ENCODE measurements at places on chromosomes 6 and 20. TPM values are rescaled to one million over a fixed set of nuclear protein-coding genes. Genes with fewer than 3 reads are reported as not detected.

- DNase-seq: no peak
Observed at GRCh38 chr20:24747010-24747712, 201.9 kb upstream of the CST7 start.

DNA sequence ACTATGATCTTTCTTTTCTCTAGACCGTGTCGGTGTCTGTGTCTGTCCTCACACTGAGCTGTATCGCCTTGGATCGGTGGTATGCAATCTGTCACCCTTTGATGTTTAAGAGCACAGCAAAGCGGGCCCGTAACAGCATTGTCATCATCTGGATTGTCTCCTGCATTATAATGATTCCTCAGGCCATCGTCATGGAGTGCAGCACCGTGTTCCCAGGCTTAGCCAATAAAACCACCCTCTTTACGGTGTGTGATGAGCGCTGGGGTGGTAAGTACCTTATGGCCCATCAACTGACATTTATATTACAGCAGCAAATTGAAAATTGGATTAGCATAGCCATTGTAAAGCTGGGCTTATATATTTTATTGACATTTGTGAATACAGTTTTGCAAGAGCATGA is 72.2 kb upstream of the GFRAL start:
- DNase-seq: no peak

GRCh38 chr6:149052350-149053106 is 265.0 kb upstream of the TAB2 start:
- DNase-seq: no peak

DNA sequence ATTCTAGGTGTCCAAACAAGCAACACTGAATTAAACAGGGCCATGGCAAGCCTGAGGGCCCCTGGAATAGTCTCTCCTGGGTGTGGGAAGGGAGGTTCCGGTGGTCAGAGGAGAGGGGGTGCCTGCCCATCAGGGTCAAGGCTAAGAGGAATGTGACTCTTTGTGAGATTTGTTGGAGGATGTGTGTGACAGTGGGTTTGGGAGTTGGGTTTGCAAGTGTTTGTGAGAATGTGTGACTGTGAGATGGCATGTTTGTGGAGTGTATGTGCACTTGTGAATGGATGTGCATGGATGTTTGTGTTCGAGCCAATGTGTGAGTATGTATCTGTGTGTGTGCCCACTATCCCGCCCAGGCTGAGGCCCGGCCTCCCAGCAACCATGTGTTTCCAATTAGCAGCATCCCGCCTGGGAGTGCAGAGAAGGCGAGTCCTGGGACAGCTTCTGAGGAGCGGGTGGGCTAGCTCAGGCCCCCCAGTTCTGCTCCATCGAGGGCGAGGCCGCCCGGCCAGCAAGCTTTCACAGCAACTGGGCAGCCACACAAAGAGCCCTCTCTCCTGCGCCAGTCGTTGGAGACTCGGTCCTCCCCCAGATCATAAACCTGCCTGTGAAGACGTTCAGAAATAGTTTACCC is 12.6 kb downstream of the FOXC1 start:
- DNase-seq: no peak

- no peak for DNase-seq
Observed at GRCh38 chr6:142845143-142845571, 99.8 kb downstream of the HIVEP2 start.

DNA sequence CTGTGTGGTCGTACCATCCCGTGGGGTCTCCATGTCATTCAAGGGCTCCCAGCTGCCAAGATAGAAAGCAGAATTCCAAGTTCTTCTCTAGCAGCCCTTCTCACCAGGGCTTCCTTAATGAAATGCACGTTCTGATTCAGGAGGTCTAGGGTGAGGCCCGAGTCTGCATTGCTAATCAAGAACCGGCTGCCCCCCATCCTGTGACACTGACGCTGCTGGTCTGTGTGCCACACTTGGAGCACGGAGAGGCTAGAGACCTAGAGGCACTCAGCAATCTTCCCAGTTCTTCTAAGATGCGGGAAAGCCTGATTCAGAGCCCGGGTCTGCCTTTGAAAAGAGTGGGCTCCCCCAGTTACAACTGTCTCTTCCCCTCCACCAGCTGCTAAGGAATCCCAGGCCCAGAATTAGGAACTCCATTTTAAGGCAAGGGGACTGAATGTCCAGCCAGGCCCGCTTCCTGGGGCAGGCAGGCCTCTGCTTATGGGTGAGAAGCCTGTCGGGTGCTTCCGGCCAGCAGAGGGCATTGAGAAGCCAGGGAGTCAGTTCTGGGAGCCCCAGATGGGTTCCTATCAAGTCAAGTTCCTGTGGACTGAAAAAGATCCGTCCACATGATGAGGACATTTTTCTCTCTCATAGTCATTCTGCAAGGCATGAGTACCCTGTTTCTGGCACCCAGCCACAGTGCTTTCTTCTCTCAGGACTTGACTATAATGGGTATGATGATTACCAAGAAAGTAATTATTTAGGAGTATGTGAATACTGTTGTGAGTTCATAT is 69.8 kb upstream of the RIN2 start:
- no peak for DNase-seq

- no peak for DNase-seq
Observed at GRCh38 chr6:84749181-84749580, 15.2 kb downstream of the TBX18 start.

DNA sequence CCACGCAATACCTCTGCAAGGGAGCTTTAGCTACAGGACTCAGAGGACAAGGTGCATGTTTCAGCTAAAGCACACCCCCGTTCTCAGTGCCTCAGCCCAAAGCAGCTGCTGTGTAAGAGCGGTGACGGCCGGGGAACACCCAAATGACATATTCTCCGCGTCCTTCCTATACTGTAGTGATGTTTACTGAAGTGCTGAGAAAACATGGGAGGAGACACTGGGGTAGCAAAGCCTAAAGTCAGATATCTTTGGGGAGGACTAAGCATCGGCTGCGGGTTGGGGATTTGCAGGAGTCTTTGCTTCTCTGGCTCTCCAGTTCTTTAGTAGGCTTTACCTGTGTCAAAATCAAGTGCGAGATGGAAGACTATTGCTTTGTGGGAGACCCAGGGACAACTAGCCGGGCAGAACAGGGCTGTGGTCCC is 1.7 kb downstream of the SLC22A23 start:
- DNase-seq: peak; percentile 59

- DNase-seq: no peak
Observed at GRCh38 chr20:39808613-39809012, 846.5 kb downstream of the DHX35 start.

DNA sequence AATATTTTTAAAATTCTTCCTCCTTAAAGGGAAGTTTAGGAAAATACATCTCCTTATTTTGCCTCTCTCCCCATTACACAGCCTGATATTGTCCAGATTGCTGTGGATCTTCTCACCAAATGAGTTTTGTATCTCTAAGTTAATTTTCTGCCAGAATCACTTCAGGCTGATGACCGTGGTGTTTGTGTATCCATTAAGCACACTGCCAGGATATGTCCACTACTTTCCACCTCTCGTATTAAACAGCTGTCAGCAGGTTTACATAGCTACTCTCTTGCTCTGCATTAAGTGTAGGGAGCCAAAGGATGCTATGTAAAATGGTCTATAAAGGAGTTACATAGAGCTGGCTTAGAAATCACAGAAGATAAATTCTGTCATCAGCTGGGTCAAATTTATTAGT is 201.1 kb downstream of the ZFAND3 start:
- no peak for DNase-seq

GRCh38 chr6:47182291-47182957 is 127.3 kb downstream of the TNFRSF21 start:
- no peak for DNase-seq

GRCh38 chr6:119390247-119390793 is 40.8 kb upstream of the MAN1A1 start:
- DNase-seq: no peak

DNA sequence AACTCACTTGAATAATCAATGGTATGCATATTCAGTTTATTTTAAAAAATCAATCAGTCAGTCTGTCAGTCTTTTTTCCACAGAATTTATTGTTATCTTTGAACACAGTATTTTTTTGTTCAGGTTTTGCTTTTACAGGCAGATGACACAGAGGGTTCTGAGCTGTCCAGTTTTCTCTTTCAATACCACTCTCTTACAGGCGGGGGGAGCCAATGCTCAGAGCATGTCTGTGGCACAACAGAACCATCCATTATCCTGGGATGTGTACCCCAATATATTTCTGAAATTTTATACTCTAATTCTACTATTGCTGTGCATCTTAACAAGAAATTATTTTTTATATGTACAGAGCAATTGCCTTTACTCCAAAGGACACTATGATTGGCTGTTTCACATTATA is 21.2 kb downstream of the ROS1 start:
- no peak for DNase-seq

GRCh38 chr6:18053555-18054445 is 66.4 kb upstream of the KIF13A start:
- DNase-seq: no peak

DNA sequence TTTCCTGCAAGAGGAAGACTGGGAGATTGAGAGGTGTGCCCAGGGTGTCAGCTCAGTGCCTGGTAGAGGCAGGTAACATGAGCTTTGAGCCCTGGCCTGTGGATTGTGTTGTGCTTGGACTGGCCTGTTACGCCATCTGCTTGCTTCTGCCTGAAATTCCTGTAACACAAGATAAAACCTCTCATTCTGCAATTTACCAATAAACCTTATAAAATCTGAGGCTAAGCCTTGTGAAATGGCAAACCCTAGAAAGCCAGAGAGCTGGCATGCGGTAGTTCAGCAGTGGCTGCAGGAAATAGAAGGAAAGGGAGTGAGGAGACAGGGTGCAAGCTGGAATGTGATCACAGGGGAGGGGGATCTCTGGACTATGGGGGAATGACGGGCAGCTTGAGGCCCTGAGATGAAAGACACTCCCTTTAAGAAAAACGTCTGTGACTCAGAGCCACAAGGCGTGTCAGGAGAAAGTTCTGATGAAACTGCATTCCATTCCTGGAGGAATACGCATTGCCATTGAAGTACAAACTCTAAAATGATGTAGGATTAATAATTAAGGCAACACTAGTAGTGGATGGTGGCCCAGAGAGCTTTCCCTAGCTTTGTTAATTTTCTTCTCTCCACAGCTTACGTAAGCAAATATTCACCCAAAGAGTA is 26.3 kb upstream of the TFAP2A start:
- no peak for DNase-seq

Gene LTB
- total RNA-seq: 61.8 TPM

Gene VSX1
- not detected for total RNA-seq

Gene STX11
- 36.0 TPM for total RNA-seq
